ENCODE measurements at places on chromosomes 3 and 15.

DNA sequence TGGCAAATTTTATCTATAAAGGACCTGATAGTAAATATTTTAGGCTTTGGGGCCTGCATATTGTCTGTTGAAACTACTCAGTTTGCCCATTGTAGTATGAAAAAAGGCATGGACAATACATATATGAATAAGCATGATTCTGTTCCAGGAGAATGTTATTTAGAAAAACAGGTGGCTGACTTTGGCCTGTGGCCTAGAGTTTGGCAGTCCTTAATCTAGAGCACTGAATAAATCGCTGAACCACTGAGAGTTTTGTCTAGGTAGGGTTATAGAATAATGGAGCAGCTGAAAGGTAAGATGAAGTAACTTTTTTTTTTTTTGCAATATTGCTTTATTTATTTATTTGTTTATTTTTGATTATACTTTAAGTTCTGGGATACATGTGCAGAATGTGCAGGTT, 75.0 kb downstream of the LRRC49 start:
- DNase-seq, result no peak

- no peak for DNase-seq
Observed at GRCh38 chr3:12999147-13000140, 73.8 kb downstream of the IQSEC1 start.

DNA sequence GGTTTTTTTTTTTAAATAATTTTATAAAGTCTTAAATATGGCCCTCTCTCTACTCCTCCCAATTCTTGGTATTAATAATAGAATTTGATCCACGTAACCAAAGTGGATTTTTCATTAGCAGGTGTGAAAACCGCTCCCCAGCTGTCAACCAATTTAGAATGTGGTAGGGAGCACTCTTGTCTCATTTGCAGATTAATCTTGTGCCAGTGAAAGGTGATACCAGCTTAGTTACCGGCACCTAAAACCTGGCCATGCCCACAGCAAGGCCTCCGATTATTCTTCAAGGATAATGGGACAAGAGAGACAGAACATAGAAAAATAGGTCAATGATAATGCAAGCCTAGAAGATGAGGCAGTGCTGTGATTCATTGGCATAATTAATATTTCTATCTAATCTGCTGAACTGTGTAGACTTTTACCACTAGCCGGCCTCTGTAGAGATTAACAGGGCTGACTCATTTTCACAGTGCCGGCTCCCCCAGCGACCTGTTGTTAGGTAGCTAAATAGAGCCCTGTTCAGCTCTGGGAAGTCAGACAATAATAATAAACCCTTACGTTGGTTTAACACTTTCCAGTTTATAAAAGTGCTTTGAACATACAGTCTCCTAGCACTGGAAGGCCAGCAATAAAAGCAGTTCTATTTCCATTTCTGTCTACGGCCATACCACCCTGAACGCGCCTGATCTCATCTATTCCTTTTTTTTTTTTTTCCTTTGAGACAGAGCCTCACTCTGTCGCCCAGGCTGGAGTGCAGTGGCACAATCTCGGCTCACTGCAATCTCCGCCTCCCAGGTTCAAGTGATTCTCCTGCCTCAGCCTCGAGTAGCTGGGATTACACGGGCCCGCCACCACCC, 102.9 kb downstream of the SHQ1 start:
- no peak for DNase-seq

DNA sequence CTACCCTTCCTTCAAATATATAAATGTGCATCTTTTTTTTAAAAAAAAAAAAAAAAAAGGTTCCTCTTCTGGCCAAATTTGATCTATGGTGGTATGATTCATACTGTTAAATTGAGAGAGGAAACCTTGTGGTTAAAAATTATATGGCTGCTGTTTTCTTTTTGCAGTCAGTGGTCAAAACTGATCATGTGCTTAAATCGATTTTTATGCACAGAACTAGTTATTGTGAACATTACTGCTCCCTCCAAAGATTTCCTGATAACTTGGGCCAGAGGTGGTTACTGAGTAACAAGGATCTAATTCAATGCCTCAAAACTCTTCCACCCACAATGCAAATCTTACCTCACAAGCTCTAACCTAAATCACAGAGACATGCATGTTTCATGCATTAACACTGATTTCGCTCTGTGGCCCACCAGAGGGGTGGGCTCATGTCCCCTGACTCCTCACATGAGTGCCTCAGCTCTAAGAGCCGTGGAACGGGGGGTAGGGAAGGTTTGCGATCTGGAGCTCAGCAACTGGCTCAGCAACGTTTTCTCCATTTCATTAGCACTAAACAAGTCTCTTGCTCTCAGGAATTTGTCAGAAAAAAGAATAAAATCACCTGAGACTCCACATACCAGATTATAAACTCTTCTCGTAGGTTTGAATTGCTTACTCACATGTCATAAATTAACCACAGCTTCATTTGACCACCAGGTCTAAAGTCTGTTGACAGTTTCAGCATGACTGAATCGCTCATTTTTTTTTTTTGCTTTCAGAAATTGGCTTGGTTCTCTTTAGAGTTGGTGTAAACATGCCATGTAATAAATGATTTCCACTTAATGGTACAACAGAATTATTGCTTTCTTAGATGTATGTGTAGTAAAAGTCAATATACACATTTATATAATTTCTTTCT, 280.4 kb downstream of the CD47 start:
- no peak for DNase-seq
